ENCODE measurements at places on chromosomes 13 and 19. TPM values are rescaled to one million over a fixed set of nuclear protein-coding genes. Genes with fewer than 3 reads are reported as not detected.

The ELSPBP1 gene
- not detected for total RNA-seq

The CCDC169 gene
- 6.7 TPM for total RNA-seq

The THSD8 gene
- not detected for total RNA-seq

The NLRP12 gene
- total RNA-seq: not detected

The PEX11G gene
- 4.3 TPM for total RNA-seq

The BST2 gene
- total RNA-seq: 0.99 TPM

The GRIK5 gene
- total RNA-seq: 0.66 TPM

The KLK3 gene
- not detected for total RNA-seq

The ZNF524 gene
- 21.0 TPM for total RNA-seq

The LDLR gene
- total RNA-seq: 191 TPM

The PNKP gene
- 55.9 TPM for total RNA-seq

The DYRK1B gene
- total RNA-seq: 17.7 TPM

The PTGER1 gene
- 5.4 TPM for total RNA-seq

The SRRM5 gene
- total RNA-seq: 0.17 TPM

The TBXA2R gene
- 2.9 TPM for total RNA-seq

The NPHS1 gene
- not detected for total RNA-seq

The CCL25 gene
- not detected for total RNA-seq

The NLRP11 gene
- total RNA-seq: not detected

The MUC16 gene
- not detected for total RNA-seq

The RNF225 gene
- total RNA-seq: 0.66 TPM

The ZNF737 gene
- 10.1 TPM for total RNA-seq

The SMARCA4 gene
- 73.6 TPM for total RNA-seq

The DIRAS1 gene
- total RNA-seq: 12.4 TPM

The SCAMP4 gene
- 57.1 TPM for total RNA-seq

The GNG7 gene
- 0.15 TPM for total RNA-seq

The RASGRP4 gene
- total RNA-seq: not detected

The CAMSAP3 gene
- under 0.01 TPM for total RNA-seq

The INSL3 gene
- not detected for total RNA-seq

The KIR2DL1 gene
- not detected for total RNA-seq

The SLC17A7 gene
- total RNA-seq: 0.15 TPM

The PSMC4 gene
- 134 TPM for total RNA-seq

The ZNF888 gene
- total RNA-seq: 2.6 TPM

The SIGLECL1 gene
- not detected for total RNA-seq

The IL27RA gene
- 0.87 TPM for total RNA-seq

The CGB2 gene
- not detected for total RNA-seq

The CEACAM3 gene
- not detected for total RNA-seq

The KIR2DL4 gene
- not detected for total RNA-seq

The NLRP5 gene
- not detected for total RNA-seq

The ATP4A gene
- total RNA-seq: not detected

The CCDC159 gene
- 9.8 TPM for total RNA-seq

The SULT2B1 gene
- total RNA-seq: not detected

The RNF113B gene
- not detected for total RNA-seq

The ZNF414 gene
- 7.8 TPM for total RNA-seq

The ERICH4 gene
- not detected for total RNA-seq

The CDC42EP5 gene
- total RNA-seq: 51.9 TPM

The TOMM40 gene
- 36.4 TPM for total RNA-seq

The TICAM1 gene
- total RNA-seq: 6.8 TPM

The SLC5A5 gene
- not detected for total RNA-seq

The CRLF1 gene
- 9.5 TPM for total RNA-seq

The CD70 gene
- not detected for total RNA-seq

The IZUMO4 gene
- 0.58 TPM for total RNA-seq

The CEACAM8 gene
- total RNA-seq: not detected

The TNNT1 gene
- 20.8 TPM for total RNA-seq
